Immature natural killer cell (primary cell): ENCODE measurements at places on chromosomes 12 and 14. TPM values are rescaled to one million over a fixed set of nuclear protein-coding genes. Genes with fewer than 3 reads are reported as not detected.

DNA sequence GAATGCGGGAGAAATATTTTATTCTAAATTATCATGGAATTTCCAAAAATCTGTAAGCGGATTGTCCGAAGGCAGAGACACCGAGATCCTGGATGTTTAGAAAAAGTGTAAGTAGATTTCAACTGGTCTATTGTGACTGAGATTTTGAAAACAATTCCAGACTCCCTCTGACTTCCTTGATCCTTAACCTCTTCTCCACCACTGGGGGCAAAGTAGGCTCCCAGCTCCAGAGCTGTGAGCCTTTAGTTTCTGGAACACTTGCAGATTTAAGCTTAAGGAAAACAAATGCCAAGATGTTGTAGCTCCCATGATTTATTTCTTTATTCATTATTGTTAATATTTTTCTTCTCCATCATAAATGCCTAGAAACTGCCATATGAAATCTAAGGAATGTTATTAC lies 1320.5 kb upstream of the SEL1L start:
- no peak for DNase-seq

GRCh38 chr14:88181072-88181471 lies 142.0 kb downstream of the KCNK10 start:
- no peak for DNase-seq

GRCh38 chr12:2277492-2278155 lies 224.8 kb downstream of the CACNA1C start:
- DNase-seq = no peak

GRCh38 chr12:53160000-53160399 lies 20.5 kb upstream of the ZNF740 start:
- DNase-seq = no peak

The DPF3 gene
- polyA plus RNA-seq = not detected

GRCh38 chr12:77167801-77168200 lies 102.4 kb upstream of the E2F7 start:
- DNase-seq = no peak

- DNase-seq = no peak
Observed at GRCh38 chr14:63614679-63615363, 26.9 kb downstream of the WDR89 start.

DNA sequence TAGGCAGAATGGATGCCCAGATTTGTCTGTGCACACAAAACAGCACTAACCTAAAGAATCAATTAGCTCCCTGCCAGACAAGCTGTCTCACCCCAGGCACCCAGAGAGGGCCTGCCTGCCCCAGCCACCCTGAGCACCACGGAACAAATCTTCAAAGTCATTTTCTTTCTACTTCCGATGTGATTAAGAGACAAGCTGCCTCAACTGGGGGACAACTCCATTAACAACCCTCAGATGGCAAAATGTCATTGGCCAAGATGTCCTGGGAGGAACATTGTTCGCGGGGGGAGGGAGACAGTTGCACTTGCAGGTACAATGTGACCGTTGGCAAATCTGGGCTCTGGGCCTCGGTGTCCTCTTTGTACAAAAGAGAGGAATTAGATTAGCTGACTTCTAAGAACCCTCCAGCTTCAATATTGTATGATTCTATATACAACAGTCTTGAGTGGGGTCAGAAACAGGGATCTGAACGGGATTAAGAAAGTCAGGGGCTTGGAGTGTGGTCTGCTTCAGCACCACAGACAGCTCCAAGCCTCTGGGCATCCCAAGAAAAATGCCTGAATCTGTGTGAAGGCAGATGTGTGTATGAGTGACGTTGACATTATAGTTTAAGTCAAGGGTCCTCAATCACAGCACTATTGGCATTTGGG lies 42.8 kb upstream of the CMKLR1 start:
- no peak for DNase-seq

DNA sequence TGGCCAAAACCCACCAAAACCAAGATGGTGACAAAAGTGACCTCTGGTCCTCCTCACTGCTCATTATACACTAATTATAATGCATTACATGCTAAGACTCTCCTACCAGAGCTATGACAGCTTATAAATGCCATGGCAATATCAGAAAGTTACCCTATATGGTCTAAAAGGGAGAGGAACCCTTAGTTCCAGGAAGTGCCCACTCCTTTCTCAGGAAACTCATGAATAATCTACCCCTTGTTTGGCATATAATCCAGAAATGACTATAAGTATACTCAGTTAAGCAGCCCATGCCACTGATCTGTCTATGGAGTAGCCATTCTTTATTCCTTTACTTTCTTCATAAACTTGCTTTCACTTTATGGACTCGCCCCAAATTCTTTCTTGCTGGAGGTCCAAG lies 43.0 kb upstream of the FUT8 start:
- no peak for DNase-seq
